HT-29 (cell line): ENCODE measurements at places on chromosomes 7 and 10. TPM values are rescaled to one million over a fixed set of nuclear protein-coding genes. Genes with fewer than 3 reads are reported as not detected.

- DNase-seq, result no peak
Measured at GRCh38 chr7:48389977-48390376, 218.7 kb downstream of the ABCA13 start.

Gene ZSWIM8
- 32.9 and 40.0 TPM in 2 replicates for total RNA-seq

GRCh38 chr10:90126256-90126595 lies 424.8 kb downstream of the KIF20B start:
- DNase-seq, result no peak

Gene SKIDA1
- not detected in 2 replicates for total RNA-seq
